Tibial nerve (tissue), 4 donors: ENCODE measurements at places on chromosomes 7 and 10. TPM values are rescaled to one million over a fixed set of nuclear protein-coding genes. Genes with fewer than 3 reads are reported as not detected.

DNA sequence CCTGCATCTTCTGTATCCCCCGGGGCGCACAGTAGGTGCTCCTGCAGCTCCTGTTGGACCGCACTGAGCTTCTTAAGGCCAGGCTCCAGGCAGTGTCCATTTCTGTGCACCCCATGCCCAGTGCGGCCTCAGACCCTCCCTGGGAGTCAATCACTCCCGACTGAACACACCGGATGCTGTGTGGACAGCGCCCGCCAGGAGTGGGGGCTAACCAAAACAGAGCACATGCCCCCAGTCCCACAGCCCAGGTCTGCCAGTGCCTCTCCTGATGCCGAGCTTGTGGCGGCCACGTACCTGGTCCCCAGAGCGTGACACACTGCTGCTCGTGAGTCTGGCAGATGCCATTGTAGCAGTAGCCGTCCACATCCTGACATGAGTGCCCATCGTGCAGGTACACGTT is 168.1 kb downstream of the FANK1 start:
- no peak overlapping the region for H3K4me3 ChIP-seq
- H3K27ac ChIP-seq, result no peak overlapping the region
- peaks cover 5% of the 10 kb centered on the region for H3K4me1 ChIP-seq
- H3K27me3 ChIP-seq, result no peaks in the 10 kb centered on the region

- no peaks in the 10 kb centered on the region for H3K36me3 ChIP-seq
- H3K27me3 ChIP-seq, result no peaks in the 10 kb centered on the region
- peak; percentile 45 for DNase-seq
- no peak overlapping the region for H3K27ac ChIP-seq
- H3K4me3 ChIP-seq, result peak overlapping the region; percentile 48
These were observed 19.4 kb downstream of the KCNK18 start for GRCh38 chr10:117216611-117217195.

The TIMM23 gene
- total RNA-seq, result 34.5 TPM

GRCh38 chr10:10959666-10960065 is 58.0 kb upstream of the CELF2 start:
- no peaks in the 10 kb centered on the region for H3K27me3 ChIP-seq
- H3K4me1 ChIP-seq, result no peaks in the 10 kb centered on the region
- no peaks in the 10 kb centered on the region for H3K36me3 ChIP-seq
- H3K27ac ChIP-seq, result no peak overlapping the region

GRCh38 chr7:90690159-90690858 is 94.2 kb downstream of the CDK14 start:
- H3K27ac ChIP-seq, result no peak overlapping the region
- no peaks in the 10 kb centered on the region for H3K4me1 ChIP-seq
- H3K36me3 ChIP-seq, result no peaks in the 10 kb centered on the region

DNA sequence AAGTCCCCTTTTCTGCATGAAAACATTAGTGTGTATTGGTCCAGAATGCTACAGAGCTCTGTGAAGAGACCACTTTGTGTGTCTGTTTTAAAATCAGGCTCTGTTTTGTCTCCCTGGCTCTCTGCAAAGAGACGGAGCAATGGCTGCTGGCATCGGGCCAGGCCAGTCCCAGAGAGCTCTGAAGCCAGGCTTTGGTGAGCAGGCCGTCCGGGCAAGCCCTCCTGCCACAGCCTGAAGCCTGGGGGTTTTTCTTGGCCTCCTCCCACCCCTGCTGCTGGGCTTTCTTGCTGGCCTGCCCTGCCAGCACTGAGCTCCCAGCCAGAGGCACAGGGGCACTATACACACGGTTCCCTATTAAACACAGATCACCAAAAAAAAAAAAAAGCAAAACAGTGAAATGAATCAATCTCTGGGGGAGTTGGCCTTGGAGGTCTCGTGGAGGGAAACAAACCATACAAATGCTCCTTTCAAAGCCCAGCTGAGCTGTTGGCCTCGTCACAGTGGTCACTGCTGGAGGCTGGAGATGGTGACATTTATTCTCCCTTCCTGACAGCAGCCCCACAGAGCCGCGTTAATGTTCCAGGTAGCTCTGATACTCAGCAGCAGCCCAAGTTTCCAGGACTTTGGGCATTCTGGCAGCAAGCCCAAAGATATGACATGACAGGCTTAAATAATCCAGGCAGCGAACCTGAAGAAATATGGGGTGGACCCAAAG is 237.2 kb downstream of the TCF7L2 start:
- DNase-seq, result no peak
- H3K27ac ChIP-seq, result peak overlapping the region; percentile 11
- peaks cover 4% of the 10 kb centered on the region for H3K4me1 ChIP-seq
- no peaks in the 10 kb centered on the region for H3K36me3 ChIP-seq
- H3K4me3 ChIP-seq, result no peak overlapping the region
- H3K27me3 ChIP-seq, result no peaks in the 10 kb centered on the region

GRCh38 chr7:33849004-33849403 is 56.3 kb upstream of the BMPER start:
- H3K36me3 ChIP-seq, result no peaks in the 10 kb centered on the region
- H3K4me1 ChIP-seq, result no peaks in the 10 kb centered on the region
- DNase-seq, result no peak
- no peak overlapping the region for H3K4me3 ChIP-seq

GRCh38 chr7:3412871-3413270 is 111.8 kb downstream of the SDK1 start:
- H3K4me1 ChIP-seq, result no peaks in the 10 kb centered on the region
- no peaks in the 10 kb centered on the region for H3K36me3 ChIP-seq
- H3K4me3 ChIP-seq, result no peak overlapping the region
- DNase-seq, result no peak

DNA sequence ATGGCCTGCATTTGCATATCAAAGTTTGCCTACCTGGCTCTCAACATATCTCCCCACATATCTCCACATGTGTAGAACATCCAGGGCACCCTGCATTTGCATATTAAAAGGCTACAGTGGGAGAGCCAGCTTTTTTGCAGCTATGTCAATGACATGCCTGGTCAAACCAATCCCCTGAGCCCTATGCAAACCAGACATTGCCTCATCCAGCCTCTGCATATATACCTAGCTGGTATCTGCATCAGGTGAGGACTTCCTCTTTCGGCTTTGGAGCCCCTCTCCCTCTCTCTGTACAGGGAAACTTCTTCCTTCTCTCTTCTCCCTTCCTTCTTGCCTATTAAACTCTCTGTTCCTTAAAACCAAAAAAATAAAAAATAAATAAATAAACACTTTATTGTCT is 142.7 kb upstream of the STEAP4 start:
- no peaks in the 10 kb centered on the region for H3K27me3 ChIP-seq
- H3K4me3 ChIP-seq, result no peak overlapping the region
- no peaks in the 10 kb centered on the region for H3K36me3 ChIP-seq
- H3K4me1 ChIP-seq, result peaks cover 8% of the 10 kb centered on the region

- H3K27ac ChIP-seq, result no peak overlapping the region
- no peak for DNase-seq
- no peaks in the 10 kb centered on the region for H3K36me3 ChIP-seq
- no peaks in the 10 kb centered on the region for H3K27me3 ChIP-seq
- H3K4me3 ChIP-seq, result no peak overlapping the region
These were observed 333.9 kb upstream of the GLI3 start for GRCh38 chr7:42570944-42571343.

GRCh38 chr10:34622945-34623344 is 192.2 kb downstream of the PARD3 start:
- H3K4me1 ChIP-seq, result no peaks in the 10 kb centered on the region
- H3K4me3 ChIP-seq, result no peak overlapping the region
- H3K27me3 ChIP-seq, result no peaks in the 10 kb centered on the region
- no peak overlapping the region for H3K27ac ChIP-seq

The SFTPA1 gene
- total RNA-seq, result not detected

- H3K27me3 ChIP-seq, result no peaks in the 10 kb centered on the region
- H3K27ac ChIP-seq, result peak overlapping the region; percentile 96
- peak overlapping the region; percentile 87 for H3K4me3 ChIP-seq
These were observed 1.2 kb upstream of the ADD3 start for GRCh38 chr10:110006358-110007160.
